ENCODE measurements at places on chromosomes 3 and 15.
A peak's percentile ranks its signal among the peaks of the same experiment; 100 is the strongest.

DNA sequence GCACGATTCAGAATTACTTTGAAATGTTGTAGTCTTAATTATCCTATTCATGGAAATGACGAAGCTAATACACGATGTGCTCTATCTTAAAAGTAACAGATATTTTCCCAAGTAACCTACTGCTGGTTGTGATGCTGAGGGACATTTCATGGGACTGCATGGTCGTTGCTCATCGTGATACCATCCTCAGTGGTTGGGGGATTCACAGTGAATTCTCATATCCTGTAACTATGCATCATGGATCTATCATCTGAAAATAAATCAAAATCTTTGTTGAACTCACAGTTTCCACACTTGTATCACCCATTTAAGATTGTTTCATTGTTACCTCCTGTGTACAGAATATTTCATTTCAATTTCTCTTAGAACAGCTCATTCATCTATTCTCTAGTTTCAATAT lies 84.7 kb downstream of the OPA1 start:
- no peak for DNase-seq

- no peak for DNase-seq
Measured at GRCh38 chr3:101886626-101887025, 37.3 kb downstream of the NFKBIZ start.

DNA sequence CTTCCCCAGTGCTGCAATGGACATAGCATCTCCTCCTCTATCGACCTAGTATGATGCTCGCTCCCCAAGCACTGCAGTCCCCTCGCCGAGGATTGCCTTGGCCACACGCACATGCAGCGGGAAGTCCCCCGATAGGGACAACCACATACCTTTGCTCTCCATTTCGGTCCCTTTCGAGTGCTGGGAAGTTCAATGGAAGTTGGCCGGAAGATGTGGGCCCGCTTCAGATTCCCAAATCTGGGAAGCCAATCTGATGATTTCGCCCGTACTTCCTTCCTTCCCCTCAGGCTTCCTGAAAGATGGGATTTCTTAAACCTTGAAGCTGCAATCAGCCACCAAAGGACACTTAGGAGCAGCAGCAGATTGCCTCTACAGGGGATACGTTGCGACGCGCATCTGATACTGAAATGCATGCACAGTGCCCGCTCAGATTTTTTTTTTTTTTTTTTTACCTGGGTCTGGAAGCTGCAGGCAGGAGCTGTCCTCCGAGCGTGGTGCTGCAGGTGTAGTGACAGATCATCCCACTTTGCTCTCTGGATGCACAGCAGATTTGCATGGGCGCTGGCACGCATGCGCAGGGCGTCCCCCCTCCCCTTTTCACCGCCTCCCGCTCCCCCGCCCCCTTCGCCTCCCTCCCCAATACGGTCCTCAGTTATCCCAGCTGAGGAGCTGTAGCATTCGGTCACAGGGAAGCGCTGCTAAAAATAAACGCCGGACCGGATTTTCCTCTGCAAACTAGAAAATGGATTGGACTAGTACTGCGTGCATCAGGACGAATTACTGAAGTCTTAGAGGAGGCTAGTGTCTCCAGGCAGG lies at the start of gene FGF12:
Gene FGF12 (minus strand): TSS at position 510 of the 816 bp plus-strand sequence.
- DNase-seq, result peak; percentile 35

DNA sequence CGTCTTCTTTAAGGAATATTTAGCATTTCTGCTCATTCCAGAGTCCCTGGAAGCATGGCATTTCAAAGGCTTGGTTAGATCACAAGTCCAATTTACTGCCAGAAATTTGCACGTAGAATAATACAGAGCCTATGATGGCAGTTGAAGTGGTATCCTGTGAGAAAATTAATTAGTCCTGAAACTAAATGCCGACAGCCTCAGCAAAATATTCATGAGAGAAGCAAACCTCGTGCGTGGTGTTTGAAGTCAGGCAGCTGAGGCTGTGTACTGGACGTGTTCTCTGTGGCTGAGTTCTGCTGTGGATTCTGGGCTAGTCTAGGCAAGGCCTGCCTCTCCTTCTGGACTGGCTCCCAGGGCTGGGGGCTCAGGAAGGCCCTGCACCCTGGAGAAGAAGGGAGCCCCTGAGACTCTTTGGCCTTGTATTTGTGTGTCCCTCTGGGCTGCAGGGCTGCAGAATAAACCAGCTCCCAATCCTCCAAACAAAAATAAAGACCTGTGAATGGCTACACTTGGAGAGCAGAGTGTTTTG lies 106.6 kb downstream of the APBA2 start:
- DNase-seq, result no peak

DNA sequence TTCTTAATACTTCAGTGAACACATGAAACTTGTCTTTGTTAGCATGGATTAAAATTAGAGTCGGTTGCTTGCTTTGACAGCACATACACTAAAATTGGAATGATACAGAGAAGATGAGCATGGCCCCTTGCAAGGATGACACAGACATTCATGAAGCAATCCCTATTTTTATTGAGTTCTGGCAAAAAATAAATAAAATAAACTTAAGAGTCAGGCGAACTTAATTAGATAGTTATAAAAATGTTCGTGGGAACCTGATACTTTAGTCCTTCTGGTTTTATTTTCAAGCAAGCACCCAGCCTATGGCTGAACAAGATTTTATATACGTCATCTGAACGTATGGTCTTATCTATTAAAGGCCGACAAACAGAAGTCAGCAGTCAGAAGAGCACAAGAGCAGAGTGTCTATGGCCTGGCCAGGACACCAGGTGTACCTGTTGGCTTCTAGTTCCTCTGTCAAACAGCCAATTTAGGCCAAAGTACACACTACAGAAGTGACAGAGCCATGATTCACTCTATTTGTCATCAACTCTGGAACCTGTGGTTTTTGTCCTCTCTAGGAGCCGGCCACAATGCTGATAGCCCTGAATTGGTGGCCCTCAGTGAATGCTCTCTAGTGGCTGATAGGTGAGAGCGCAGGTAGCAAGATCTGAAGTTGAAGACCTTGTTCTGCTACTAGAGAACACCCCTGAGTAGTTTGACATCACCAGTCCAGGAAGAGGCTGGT lies 64.3 kb downstream of the LEO1 start:
- DNase-seq, result peak; percentile 37

GRCh38 chr3:63323766-63324165 lies 45.7 kb downstream of the SYNPR start:
- no peak for DNase-seq

- peak; percentile 78 for DNase-seq
Measured at GRCh38 chr3:107240183-107241091, 136.8 kb upstream of the CCDC54 start.

DNA sequence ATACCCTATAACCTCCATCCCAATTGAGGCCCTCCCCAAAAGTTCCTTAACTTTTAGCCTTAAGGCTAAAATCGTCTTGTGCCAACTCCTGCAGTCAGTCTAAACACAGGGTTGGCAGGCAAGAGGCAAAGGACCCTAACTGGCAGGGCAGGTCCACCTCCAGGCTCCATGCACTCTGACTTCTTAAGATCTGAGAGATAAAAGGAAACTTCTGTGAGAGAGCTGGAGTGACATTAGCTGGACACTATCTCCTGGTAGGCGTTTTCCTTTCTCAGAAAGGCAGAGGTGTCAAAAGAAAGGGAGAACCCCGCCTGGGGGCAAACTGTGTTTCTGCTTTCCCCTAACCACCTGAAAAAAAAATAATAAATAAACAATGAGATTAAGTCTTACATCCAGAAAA lies 3.6 kb downstream of the CHSY1 start:
- DNase-seq, result no peak

DNA sequence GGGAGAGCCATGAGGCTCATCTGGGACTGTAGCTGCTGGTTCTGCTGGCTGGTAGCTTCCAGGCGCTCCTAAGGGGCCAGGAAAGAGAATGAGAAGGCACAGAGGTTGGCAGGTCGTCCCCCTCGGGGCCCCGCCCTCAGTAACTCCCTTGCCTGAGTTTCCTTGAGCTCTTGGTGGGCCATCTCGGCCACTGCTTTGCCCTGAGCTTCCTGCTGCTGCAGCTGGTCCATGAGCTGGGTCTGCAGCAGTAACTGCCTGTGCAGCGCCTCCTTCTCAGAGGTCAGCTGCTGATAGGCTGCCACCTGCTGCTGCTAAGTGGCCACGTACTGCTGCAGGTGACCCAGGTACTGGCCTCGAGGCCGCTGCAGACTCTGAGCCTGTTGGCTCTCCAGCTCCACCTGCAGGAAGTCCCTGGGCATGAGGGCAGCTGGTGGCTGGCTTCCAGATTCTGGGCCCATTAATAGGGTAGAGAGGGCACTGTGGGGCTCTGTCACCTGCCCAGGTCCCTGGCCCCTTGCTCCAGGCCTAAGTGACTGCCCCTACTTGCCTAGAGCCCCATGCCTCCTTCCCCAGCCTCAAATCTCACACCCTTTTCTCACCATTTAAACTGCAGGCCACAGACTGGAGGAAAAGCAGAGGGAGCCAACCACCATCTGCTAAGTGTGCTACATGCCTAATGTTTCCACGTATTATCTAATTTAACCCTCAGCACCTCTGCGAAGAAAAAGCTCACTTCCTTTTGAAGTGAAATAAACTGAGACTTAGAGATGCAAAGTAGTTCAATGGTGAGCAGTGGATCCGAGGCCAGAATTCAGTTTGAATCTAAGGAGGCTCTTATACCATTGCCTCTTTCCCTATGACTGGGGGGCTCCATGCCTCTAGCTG lies 10.8 kb upstream of the VPS33B start:
- peak; percentile 7 for DNase-seq

DNA sequence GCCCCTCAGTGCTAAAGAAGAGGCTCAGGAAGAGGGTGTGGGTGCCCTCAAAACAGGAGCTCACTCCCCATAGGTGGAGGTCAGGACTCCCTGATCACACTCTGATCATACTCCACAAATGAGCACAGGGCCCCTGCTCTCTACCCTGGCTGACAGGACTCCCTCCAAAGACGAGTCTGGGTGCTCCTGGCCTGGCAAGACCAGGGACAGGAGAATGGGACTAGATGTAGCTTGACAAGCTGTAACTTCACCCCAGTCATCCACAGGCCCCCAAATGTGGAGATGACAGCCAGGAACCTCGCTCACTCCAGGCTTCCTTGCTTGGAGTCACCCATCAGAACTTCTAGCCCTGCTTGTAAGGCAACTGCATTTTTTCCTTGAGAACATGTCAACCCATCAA lies 11.1 kb downstream of the SCN5A start:
- DNase-seq, result no peak

DNA sequence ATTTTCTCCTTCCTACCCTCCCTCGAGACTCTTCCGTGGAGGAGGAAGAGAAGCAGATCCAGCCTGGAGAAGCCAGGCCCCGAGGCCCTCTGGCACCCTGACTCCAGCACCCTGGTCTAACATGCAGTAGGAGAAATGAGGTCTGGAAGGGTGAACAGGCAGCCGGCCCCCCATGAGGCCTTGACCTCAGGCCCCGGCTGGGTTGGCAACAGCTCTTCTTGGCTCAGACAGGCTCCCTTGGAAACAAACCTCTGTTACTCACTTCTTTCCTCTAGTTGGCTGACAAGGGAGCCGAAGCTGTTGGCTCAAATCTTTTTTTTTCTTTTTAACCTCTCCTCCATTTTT lies 73.4 kb downstream of the CPN2 start:
- no peak for DNase-seq

DNA sequence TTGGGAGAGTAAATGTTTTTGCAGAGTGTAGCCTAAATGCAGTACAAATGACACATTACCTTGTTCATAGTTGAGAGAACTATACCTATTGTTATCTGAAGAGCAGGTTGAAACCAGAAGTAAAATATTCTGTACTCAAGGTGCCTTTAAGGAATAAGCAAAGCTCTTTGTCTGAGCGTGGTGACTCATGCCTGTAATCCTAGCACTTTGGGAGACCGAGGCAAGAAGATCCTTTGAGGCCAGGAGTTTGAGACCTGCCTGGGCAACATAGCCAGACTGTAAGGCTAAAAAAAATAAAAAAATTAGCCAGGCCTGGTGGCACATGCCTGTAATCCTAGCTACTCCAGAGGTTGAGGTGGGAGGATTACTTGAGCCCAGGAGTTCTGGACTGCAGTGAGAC lies 2.2 kb upstream of the RNF13 start:
- no peak for DNase-seq

DNA sequence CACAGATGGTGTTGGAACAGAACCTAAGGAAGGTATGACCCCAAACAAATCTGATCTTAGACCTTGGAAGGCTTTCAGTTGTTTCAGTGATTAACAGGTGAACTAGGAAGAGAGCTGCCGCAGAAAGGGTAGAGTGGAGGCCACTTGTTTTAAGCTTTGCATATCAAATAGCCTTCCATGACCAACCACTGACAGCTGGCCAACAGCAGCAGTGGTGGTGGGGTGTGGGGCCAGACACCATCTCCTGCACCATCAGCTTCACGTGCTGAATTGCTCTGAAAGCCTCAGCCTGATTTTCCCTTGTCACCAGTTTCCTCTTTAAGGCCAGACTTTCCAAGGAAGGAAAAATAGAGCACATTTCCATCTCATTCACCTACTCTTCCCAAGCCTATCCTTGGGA lies 16.6 kb upstream of the OSBPL11 start:
- DNase-seq, result no peak

- no peak for DNase-seq
Measured at GRCh38 chr3:60931452-60931851, 319.8 kb downstream of the FHIT start.

DNA sequence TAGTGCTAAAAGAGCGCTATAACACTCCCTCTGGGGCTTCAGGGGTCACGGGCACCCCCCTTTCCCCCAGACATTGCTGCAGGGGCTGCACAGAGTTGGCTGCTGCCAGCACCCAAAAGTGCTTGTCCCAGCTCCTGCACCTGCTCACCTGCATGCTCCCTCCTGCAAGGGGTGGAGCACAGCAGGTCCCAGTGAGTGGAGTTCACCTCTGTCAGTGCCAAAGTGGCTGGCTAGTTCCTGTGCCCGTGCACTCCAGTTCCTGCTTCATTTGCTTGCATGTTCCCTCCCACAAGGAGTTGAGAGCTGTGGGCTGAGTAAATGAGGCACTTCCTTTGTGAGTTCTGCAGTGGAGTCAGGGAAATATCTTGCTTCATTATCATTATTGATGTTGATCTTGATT lies 476.9 kb downstream of the SQOR start:
- DNase-seq, result no peak

GRCh38 chr3:85005946-85006345 lies 47.2 kb downstream of the CADM2 start:
- DNase-seq, result no peak

DNA sequence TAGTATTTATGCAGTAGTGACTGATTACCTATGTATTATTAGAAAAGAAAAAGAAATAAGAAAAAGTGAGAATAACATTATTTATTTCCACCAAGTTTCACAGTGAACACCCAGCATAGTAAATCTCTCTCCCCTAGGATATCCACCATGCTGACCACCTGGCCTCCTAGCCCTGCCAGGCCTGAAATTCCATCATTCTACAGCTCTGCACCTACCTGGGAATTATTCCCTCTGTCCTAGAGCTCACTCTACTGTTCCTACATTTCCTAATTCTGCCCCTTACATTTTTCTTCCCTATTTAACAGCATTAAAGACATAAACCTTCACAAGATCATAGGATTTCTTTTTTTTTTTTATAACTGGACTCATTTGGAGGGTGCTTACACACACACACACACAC lies 525.3 kb upstream of the PPP2R3A start:
- no peak for DNase-seq

GRCh38 chr15:70192490-70192889 lies 94.8 kb upstream of the TLE3 start:
- no peak for DNase-seq

All from fibroblast of skin of back (primary cell).